ENCODE measurements at places on chromosomes 5 and 9.

GRCh38 chr5:77629509-77630113 lies 8.9 kb downstream of the OTP start:
- no peak for DNase-seq

- DNase-seq = no peak
Observed at GRCh38 chr5:147727200-147727599, 55.3 kb downstream of the JAKMIP2 start.

DNA sequence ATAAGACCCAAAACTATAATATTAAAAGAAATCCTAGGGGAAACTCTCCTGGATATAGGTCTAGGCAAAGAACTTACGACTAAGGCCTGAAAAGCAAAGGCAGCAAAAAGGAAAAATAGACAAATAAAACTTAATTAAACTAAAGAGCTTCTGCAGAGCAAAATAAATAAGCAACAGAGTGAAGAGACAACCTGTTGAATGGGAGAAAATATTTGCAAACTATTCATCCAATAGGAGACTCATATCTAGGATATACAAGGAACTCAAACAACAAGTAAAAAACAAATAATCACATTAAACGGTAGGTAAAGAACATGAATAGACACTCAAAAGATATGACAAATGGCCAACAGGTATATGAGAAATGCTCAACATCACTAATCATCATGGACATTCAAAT lies 318.6 kb downstream of the CSNK1G3 start:
- DNase-seq = no peak

DNA sequence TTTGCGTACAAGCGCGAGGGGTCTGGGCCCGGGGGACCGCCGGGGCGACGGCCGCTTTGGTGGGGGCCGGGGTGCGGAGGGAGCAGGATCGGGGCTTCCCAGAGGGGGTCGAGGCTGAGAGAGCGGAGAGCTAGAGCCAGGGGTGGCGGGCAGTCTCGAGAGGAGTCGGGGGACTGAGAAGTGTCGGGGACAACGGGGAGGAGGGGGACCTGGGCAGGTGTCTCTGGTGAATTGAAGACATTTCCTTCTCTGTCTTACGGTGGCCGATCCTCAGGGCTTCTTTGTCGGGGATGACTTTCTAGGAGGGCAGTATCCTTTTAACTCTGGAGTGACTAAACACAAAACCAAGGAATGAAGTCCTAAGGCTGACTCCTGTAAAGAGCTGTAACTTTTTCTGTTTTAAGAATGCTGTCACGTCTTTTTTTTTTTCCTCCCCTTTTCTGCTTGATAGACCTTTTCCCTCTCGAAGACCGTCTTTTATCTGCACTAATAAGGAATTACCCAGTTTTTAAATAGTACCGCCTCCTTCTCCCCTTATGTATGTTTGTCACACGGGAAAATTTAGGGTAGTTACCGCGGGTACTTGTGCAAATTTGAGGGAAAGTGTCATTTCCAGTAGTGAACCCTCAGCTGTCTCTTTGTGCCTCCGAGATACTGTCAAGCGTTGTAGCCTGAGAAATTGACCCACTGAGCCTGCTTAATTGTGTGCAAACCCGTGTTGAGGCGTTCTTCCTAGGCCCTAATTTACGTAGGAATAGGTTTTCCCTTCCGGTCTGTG lies 822 bp downstream of the DENND4C start:
- DNase-seq = peak; percentile 35

GRCh38 chr5:93653716-93654115 lies 70.7 kb downstream of the NR2F1 start:
- DNase-seq = no peak

GRCh38 chr5:172321593-172321992 lies 38.0 kb upstream of the UBTD2 start:
- DNase-seq = no peak

DNA sequence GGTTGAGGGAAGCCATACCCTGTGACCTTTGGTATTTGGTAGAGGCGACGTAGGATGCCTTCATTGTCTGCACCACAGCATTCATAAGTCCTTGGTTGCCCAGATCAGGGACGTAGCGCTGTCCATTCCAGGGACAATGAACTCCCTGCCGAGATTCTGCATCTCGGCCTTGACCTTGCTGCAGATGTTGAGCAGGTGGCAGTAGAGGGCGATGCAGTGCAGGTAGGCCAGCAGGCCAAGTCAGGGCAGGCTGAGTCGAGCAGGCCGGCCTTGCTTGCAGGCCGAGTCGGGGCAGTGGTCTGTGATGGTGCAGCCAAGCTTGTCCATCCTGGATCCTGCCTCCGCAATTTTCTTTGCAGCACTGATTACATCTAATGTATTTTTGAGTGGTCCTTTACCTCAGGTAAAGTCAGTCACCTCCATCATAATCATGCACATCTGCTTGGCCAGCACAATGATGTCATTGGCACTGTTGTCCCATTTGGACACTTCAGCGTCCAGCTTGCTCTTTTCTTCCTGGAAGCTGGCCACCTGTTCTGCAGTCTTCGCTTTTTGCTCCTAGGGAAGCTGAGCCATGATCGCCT lies 93.4 kb upstream of the CCDC112 start:
- DNase-seq = no peak

DNA sequence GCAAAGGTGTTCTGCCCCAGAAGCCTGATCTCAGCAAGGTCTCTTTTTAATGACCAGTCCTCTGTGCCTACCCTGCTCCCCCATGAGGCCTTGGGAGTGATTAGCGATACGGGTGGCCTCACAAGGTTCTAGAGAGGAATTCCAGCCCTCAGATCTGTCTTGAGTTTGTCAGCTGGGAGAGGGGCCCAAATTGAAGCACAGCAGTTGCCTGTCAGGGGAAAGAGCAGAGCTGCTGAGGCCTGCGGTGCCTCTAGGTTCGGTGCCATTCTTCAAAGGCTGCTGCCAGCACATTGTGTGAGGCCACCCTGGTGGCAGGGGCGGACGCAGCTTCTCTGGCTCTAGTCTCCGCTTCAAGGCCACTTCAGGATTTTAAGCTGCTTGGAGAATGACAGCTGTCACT lies 85.7 kb upstream of the GRIA1 start:
- no peak for DNase-seq

- no peak for DNase-seq
Observed at GRCh38 chr5:34580983-34581382, 75.1 kb upstream of the RAI14 start.

DNA sequence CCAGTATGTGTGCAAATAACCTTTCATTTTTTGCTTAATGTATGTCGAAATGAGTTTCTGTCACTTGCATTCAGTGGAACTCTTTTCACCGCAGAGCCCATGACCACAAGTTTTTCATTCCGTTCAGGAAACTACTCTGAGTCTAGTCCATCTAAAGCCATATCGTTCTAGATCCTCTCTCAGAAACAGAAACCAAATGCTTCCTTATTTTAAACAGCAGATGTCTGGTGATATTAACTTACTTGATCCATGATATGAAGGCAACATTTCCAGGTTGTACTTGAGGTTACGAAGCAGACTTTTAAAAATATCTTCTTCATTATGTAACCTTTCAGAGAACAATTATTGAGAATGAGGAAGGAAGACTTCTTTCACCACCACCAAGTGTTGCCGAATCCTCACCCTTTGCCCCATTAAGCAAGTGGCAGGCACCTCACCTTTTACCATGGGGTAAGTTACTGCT lies 72.4 kb upstream of the GNAQ start:
- no peak for DNase-seq

- peak; percentile 60 for DNase-seq
Observed at GRCh38 chr5:108003178-108003577, 332.4 kb upstream of the EFNA5 start.

DNA sequence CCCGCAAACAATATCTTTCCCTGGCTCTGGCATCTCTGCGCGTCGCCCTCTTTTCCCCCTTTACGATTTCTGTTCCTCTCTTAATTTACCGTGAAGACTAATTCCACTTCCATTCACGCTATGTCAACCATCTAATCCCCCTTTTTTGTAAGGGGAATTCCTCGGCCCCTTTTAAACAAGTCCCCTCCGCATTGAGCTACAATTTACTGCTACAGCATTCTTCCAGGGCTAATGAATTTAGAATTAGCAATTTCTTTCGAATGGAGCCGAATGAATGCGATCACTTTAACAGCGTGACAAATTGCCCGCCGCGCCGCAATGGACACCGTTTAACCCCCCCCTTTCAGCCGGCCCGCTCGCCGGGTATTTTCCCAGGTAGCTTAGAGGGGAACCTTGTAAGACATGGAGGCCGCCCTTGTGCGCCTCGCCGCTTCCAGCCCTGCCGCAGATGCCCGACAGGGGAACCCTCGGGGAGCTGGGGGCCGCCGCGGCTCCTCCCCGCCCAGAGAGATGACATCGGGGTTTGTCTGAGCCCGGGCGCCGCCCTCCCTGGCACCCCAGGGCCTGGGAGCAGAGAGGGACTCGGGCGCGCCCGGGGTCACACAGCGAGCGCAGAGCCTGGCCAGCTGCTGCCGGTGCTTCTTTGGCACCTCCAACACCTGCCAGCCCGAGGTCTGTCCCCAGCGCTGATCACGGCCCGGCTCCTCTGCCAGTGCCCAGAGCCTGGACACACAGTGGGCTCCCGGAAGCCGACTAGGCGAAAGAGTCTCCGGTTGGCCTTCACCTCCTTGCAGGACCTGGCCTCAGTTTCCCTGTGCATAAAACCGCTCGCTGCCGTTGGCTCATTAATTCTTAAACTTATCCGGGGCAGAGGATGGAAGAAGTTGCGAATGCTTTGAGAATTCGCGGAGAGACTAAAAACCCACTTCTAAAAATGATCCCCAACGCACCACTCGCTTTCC lies 1.3 kb downstream of the PRDM12 start:
- no peak for DNase-seq

GRCh38 chr5:1524481-1524798 lies 680 bp upstream of the LPCAT1 start:
- DNase-seq = no peak

- DNase-seq = no peak
Observed at GRCh38 chr9:111815285-111816070, 20.7 kb upstream of the SHOC1 start.

GRCh38 chr9:137688725-137689124 lies 69.9 kb downstream of the EHMT1 start:
- DNase-seq = no peak

GRCh38 chr5:16497546-16497945 lies 31.9 kb upstream of the ZNF622 start:
- no peak for DNase-seq

DNA sequence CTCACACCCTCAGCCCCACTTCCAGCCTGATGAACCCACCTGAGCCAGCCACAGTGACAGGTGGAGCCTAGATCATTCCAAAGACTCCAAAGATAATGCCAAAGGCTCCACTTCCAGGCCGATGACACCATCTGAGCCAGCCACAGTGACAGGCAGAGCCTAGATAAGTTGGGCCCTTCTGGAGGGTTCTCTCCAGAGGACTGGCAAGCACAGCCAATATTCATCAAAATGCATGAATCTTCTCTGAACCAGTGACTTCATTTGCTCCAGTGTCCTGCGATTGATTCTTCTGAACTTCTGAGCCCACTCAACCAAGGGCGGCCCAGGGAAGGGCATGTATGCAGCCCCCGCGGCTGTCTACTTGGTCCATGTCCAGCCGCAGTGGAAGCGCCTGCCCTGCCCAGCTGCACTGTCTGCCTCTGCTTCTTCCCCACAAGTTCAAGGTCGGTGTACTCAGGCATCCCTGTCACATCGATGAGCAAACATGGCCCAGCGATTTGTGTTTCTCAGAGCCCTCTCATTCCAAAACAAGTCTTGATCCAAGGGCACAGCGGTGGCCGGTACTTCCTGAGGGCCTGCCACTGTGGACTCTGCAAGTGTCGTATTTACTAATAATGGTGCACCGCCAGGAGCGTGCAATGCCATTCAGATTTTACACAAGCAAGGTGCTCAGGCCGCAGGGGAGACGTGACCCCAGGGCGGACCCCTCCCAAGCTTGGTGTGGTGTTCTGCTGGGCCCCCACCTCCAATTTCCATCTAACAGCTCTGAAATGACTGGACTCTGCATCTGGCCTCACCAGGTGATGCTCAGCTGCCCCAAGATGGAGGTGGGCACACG lies 107.0 kb downstream of the VAV2 start:
- no peak for DNase-seq

GRCh38 chr9:33288828-33289483 lies 1.4 kb upstream of the NFX1 start:
- no peak for DNase-seq

GRCh38 chr9:121305269-121305994 lies 37.5 kb downstream of the GSN start:
- DNase-seq = peak; percentile 64

- DNase-seq = peak; percentile 34
Observed at GRCh38 chr9:81431641-81432040, 257.7 kb downstream of the TLE1 start.

DNA sequence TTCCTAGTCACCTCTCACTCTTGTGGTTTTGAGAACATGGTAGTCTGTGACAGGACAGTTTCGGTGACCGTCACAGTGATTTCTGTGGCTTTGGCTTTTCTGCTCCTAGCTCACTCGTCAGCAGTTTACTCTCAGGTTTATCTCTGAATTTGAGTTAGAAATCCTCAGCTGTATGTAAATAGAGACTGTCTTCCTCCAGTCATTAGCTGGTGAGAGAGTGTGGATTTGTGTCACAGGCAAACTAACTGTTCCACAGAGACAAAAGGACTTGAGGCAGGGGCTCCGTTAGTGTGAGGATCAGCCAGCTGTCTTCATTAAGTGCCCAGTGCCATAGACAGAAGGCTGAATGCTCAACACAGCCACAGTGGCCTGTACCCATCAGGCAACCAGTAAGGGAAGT lies 131.4 kb downstream of the CD180 start:
- DNase-seq = no peak

GRCh38 chr9:95204710-95205109 lies 112.8 kb downstream of the FANCC start:
- no peak for DNase-seq

DNA sequence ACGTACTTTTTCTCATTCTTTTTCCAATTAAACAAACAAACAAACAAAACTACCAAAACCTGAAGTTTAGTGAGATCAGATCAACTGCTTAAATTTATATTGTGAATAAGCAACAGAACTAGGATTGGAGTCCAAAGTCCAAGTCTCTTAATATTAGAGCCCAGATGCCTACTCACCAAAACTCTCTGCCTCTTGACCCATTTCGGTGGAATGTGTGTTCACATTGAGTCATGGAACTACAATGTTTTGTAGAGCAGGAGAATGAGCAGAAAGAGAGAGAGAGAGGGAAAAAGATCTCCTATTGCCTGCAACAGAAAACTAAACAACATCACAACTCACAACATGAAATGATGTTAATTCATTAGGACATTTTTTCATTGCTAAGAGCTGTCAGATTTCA lies 751.1 kb downstream of the TLR4 start:
- no peak for DNase-seq

- peak; percentile 22 for DNase-seq
Observed at GRCh38 chr5:78056901-78057514, 237.5 kb downstream of the AP3B1 start.

GRCh38 chr5:171633776-171634470 lies 151.7 kb upstream of the SMIM23 start:
- no peak for DNase-seq

- DNase-seq = peak; percentile 4
Observed at GRCh38 chr5:146007270-146007669, 70.9 kb downstream of the SH3RF2 start.

DNA sequence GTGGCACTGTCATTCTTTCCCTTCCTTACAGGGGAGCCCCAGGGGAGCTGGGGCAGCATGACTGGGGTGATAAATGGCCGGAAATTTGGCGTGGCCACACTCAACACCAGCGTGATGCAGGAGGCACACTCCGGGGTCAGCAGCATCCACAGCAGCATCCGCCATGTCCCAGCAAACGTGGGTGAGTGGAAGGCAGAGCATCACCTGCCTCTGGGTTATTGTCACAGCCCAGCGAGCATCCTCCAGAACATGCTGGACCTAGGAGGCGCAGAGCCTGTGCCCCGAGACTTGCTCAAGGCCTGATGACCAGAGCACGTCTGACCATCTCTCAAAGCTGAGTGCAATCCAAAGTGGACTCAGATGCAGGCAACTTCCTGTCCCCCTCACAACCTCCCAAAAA lies 22.2 kb upstream of the ASS1 start:
- DNase-seq = no peak
